ENCODE measurements at places on chromosomes 7 and 10. TPM values are rescaled to one million over a fixed set of nuclear protein-coding genes. Genes with fewer than 3 reads are reported as not detected.

- DNase-seq, result peak; percentile 45
These were observed 18.6 kb downstream of the NPFFR1 start for GRCh38 chr10:70265032-70265689.

RTKN2 gene
- total RNA-seq, result 1.6 TPM

- no peak for DNase-seq
These were observed 2.2 kb downstream of the CFAP46 start for GRCh38 chr10:132939957-132940790.

CXCL12 gene
- total RNA-seq, result not detected

DNA sequence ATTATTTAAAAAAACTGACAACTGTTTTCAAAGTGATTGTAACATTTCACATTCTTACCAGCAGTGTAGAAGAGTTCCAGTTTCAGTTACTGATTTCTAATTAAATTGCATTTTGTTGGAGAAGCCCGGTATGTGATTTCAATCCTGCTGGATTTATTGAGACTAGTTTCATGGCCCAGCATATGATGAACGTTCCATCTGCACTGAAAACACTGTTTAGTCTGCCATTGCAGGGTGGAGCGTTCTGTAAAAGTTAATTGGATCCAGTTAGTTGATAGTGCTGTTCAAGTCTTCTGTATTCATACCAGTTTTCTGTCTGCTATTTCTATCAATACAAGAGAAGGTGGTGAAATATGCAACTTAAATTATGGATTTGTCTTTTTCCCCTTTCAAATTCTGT, 37.3 kb upstream of the CCNY start:
- no peak for DNase-seq

- DNase-seq, result peak; percentile 98
These were observed 1.7 kb downstream of the EGFR start for GRCh38 chr7:55020466-55020871.

DNA sequence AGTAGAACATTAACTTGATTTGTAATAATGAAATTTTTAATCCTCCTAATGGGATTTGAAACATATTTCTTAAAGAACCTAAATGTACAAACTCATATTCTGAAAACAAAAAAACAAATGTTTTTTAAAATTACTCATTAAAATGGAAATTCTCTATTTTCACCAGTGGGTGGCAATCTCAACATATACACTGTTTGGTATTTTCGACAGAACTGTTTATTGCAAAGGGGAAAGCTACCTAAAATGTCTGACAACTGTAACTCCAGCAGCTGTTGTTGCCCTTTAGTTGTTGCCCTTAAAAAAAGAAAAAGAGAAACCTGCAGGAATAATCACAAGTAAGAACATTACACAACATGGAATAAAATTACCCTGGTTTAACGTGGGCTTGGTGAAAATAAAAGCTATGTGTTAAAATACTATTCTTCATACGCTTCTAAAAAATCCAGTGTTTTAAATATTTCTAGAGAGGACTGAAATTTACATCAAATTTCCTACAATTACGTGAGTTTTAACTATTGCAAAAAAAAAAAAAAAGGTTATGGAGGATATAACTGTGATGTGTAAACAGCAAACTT, 54.5 kb downstream of the COL1A2 start:
- peak; percentile 47 for DNase-seq

- DNase-seq, result no peak
These were observed 158.9 kb upstream of the ASAH2 start for GRCh38 chr10:50410066-50410811.

DNA sequence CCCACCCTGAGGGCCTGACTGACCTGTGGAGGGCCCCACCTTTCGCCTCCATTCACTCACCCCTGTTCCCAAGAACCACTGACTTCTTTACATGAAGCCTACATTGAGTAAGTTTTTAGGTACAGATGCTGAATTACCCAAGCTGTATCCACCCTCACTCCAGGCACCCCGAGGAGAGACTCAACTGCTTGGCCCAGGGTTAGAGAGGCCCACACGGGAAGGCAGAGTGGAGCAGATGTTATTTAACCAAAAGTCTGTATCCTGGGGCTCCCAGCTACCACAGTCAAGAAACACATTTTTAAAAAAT, 213.1 kb upstream of the FRMD4A start:
- DNase-seq, result no peak

TCERG1L gene
- not detected for total RNA-seq

- no peak for DNase-seq
These were observed 2.1 kb downstream of the ETV1 start for GRCh38 chr7:13987395-13987794.

SDHAF3 gene
- total RNA-seq, result 12.3 TPM

DNA sequence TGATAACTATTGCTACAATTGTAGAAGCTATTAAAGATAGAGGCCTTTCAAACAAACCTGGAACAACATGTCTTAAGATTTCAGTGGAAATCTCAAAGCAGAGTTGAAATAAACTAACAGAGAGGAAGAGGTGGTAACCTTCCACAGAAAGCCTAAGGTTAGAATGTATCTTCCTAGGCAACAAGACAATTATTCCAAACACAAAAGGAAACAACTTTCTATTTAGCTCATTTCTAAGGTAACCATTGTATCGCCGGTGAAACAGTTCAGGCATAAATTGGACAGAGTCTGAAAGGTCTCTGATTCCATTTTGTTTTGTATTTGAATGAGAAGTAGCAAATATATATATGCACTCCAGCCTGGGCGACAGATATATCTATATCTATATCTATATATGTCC, 30.7 kb upstream of the HYCC1 start:
- no peak for DNase-seq

DNA sequence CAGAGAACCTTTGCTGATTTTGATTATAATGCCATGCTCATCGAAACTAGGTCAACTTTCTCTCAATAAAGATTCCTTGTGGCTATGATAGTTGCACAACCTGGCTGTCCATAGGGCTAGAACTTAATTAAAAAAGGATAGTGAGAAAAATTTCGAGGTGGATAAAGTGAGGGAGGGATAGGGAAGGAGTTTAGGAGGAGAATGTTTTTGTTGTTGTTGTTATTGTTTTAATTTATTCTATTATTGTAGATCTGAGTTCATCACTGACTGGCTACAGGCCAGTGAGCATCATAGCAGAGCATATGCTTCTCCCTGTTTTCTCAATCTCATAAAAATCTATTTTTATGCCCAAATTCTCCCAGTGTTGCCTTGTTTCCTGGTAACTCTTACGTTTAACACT, 688.7 kb upstream of the GRM3 start:
- no peak for DNase-seq

- DNase-seq, result no peak
These were observed 112.7 kb upstream of the JCAD start for GRCh38 chr10:30172091-30172490.

- no peak for DNase-seq
These were observed 402.0 kb upstream of the KLF6 start for GRCh38 chr10:4186849-4187540.

CUBN gene
- 1.3 TPM for total RNA-seq

SORBS1 gene
- total RNA-seq, result 1.0 TPM

- DNase-seq, result no peak
These were observed 284.4 kb downstream of the USP6NL start for GRCh38 chr10:11326913-11327616.

TRPV5 gene
- not detected for total RNA-seq

CDC14C gene
- total RNA-seq, result not detected

- no peak for DNase-seq
These were observed 1.1 kb upstream of the AQP1 start for GRCh38 chr7:30910411-30911073.

GRCh38 chr7:1054861-1055450, 10.6 kb downstream of the GPR146 start:
- no peak for DNase-seq

HKDC1 gene
- total RNA-seq, result 0.68 TPM

- DNase-seq, result peak; percentile 56
These were observed 14.2 kb upstream of the CAMK2G start for GRCh38 chr10:73888514-73888913.

DNA sequence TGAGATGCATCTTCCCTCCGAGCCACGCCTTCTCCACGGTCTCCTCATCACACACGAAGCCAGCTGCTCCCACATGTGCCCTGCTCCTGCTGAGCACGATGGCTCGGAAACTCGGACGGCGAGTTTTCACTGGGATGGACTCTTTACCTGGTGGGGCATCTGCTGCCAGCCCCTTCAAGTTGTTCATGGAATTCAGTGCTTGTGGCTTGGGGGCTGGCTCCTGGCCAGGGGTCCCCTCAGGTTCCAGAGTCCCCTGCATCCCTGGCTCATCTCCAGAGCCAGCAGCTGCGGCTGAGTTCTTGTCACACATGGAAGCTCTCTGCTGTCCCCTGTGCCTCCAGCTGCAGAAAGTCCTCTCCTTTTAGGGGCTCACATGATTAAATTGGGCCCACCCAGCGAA, 654.0 kb downstream of the SDK1 start:
- no peak for DNase-seq

All from MCF 10A (cell line).